ENCODE measurements at places on chromosomes 16 and 17.

DNA sequence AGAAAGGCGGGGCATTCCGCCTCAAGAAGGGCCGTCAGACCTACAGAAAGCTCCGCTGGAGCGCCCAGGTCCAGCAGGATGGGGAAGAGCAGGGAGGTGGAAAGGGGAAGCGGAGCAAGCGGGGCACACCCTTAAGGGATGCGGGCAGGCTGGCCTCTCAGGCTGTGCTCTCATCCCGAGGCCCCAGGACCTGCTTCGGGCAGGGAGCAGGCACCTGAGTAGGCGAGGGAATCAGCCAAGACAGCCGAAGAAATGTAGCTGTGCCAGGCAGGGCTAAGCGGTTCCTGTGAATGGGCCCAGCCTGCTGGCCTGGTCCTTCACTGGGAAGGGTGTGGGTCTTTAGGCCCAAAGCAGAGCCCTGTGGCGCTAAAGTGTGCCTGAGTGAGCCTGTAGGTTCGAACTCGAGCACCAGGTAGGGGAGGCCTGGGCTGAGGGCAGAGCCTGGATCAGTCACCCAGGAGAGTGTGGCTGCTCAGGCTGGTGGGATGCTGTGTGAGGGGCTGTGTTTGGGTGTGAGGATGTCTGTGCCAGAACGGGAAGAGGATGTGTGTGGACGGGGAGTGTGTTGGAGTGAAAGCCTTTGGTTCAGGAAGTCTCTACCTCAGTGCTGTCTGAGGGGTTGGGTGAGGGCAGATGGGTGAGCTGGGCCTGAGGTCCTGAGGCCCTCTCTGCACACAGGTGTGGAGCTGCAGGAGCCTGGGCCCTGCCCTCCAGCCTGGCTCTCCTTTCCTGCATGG is 3.3 kb downstream of the TBX4 start:
- no peak for DNase-seq

DNA sequence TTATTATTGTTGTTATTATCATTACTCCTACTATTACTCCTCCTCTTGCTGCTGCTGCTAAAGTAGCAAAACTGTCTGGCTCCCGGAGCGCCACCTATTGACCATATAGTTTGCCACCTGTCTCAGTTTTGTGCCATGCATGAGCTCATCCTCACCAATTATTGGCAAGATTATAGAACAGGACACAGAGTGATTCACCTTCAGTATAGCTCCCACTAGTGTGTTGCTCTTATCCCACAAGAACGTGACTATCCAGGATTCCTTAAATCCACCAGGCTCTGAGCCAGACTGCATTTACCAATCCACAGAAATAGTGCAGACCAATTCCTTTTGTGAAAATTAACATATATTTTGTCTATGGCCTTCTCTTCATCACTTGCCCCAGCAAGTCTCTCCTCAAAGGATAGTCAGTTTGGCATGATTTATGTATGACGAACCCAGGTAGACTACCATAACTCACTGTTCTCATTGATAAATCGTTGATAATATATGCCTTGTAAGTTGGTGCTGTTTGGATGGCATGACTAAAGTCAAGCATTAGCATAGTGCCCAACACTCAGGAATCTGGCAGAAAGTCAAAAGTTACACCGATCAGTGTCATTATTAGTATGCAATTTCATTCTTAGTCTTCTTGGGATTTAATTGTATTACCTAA is 405.5 kb upstream of the HSBP1 start:
- DNase-seq = no peak

GRCh38 chr17:59431601-59432000 is 100.1 kb downstream of the YPEL2 start:
- no peak for DNase-seq

DNA sequence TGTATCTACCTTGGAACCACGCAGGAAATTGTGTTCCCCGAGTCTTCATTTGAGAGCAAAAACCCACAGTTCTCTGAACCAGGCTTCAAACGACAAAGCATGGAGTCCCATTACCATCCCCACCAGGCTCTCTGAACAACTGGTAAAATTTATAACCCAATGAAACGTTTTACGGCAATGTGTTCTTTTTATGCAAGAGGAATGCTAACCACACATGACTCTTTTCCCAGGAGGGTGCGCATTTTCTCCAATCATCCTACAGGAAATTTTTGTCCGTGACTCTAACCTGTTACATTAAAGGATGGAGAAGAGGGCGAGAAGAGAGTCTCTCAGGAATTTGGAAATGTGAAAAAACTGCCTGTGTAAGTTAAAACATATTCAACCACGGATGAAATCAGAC is 17.8 kb downstream of the STX8 start:
- no peak for DNase-seq

- no peak for DNase-seq
Observed at GRCh38 chr16:83906683-83907082, 7.8 kb downstream of the MLYCD start.

- no peak for DNase-seq
Observed at GRCh38 chr17:77322514-77323412, 182.0 kb downstream of the SEC14L1 start.

GRCh38 chr16:48450367-48450766 is 65.2 kb upstream of the SIAH1 start:
- DNase-seq = no peak

DNA sequence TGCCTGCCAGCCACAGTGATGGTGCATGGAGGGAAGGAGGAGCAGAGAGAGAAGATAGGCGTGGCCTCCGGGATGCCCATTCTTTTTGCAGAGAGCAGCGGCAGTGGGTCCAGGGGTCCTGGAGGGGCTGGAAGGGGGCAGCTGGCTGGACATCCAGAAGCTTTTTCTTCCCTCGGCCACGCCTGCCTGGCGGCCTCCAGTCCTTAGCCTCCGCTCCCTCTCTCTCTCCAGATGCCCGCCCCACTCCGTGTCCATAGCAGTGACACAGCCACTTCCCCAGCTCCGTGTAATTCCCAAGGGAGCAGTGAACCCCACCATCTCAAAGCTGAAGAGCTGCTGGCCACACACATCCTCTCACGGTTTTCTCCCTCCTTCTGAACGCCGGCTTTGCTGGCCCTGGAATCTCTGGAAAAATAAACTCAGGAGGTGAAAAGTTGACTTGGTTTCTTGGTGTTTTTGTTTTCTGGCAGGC is 26.3 kb upstream of the CDC42EP4 start:
- DNase-seq = no peak
